GM18507 (cell line): ENCODE measurements at places on chromosomes 16 and 17.

DNA sequence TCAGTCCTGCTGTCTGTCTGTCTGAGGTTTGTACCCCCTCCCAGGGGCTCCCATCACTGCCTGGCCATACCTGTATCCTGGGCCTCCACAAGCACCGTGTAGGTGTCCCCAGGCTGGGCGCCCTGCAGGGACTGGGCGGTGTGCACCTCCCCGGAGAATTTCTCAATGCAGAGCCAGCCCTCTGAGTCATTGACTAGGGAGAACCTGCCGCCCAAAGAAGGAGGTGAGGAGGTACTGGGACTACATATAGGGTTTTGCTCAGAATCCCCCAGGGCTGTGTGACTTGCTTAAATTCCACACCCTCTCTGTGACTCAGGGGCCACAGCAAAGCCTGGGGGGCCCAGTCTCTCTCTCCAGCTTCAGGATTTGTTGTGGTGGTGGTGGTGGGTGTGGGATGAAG, 7.6 kb downstream of the CDH16 start:
- DNase-seq, result no peak

- DNase-seq, result no peak
These were observed 12.1 kb upstream of the SCN4A start for GRCh38 chr17:63984651-63985386.

GRCh38 chr17:49035470-49036269, 38.5 kb downstream of the IGF2BP1 start:
- DNase-seq, result peak; percentile 42

DNA sequence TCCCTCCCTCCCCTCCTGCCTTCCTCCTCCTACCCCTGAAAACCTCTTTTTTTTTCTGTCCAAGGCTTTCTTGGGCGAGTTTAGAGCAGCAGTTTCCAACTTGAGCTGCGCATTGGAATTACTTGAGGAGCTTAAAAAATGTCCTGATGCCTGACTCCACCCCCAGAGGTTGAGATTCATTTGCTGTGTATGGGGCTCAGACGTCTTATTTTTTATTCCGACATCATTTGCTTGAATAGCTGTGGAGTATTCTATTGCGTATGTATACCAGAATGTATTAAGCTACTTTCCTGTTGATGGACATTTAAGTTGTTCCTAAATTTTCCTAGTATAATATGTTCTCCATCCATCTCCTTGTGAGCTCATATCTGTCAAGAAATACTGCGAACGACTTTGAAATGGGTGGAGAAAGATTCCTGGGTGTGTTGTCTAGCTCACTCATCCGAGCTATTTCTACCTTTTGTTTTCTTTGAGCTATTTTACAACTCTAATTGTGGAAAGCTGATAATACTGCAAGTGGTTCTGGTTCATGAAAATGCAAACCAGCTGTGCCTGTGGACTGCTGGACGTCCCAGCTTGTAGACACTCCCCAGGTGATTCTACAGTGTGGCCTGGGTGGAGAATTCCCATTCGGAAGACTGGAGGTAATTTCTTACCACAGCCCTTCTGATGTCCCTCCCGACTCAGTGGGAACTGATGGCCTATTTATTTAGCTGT, 40.5 kb downstream of the CMIP start:
- no peak for DNase-seq

- no peak for DNase-seq
These were observed 114.1 kb downstream of the PITPNC1 start for GRCh38 chr17:67491009-67491680.

DNA sequence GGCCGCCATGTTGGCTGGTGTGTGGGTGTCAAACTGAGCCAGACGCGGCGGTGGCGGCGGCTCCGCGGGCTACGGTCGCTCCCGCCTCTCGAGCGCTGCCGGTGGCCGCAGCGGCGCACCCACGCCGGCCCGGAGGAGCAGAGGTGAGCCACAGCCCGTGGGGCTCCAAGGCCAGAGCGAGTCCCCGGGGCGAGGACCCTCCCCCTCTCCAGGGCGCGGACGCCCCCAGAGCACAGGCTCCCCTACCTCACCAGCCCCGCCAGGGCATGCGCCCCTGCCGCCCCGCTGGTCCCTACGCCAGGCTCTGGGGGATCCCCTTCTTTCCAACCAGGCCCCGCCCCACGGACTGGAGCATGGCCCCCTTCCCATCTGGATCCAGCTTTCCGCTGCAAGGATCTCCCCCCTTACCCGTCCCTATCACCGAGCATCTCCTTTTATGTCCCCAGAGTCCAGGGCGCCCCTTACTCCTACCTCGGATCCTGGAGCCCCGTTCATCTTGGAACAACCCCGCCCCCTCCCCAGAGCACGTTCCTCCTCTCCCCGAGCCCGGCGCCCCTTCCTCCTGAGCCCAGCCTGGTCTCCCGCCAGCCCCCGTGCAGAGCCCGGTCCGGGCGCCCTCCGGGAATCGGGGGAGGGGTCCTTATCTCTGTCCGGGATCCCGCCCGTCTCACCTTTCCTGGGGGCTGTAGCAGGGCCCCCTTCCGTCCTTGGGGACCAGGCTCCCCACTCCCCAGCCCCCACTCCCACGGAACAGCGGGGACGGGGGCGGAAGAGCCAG, 412 bp downstream of the EPN2 start:
- no peak for DNase-seq

GRCh38 chr17:70365091-70365583, 195.8 kb downstream of the KCNJ2 start:
- no peak for DNase-seq

GRCh38 chr17:82623707-82624106, 24.5 kb downstream of the WDR45B start:
- no peak for DNase-seq
